ENCODE measurements at places on chromosomes 6 and 20. TPM values are rescaled to one million over a fixed set of nuclear protein-coding genes. Genes with fewer than 3 reads are reported as not detected.

- DNase-seq = no peak
Measured at GRCh38 chr6:152651986-152652385, 14.8 kb upstream of the SYNE1 start.

The TRIM15 gene
- total RNA-seq = not detected

DNA sequence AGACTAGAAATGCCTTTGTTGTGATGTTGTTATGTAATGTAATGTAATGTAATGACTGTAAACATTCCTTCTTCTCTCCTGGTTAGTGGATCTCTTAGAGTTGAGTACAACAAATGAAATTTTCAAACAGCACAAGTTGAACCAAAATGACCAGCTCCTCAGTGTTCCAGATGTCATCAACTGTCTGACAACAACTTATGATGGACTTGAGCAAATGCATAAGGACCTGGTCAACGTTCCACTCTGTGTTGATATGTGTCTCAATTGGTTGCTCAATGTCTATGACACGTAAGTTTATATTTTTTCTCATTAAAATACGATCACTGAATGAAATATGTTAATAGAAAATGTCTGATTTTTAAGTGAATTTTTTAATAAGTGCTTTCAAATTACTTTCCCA lies 496.7 kb downstream of the UTRN start:
- DNase-seq = no peak

DNA sequence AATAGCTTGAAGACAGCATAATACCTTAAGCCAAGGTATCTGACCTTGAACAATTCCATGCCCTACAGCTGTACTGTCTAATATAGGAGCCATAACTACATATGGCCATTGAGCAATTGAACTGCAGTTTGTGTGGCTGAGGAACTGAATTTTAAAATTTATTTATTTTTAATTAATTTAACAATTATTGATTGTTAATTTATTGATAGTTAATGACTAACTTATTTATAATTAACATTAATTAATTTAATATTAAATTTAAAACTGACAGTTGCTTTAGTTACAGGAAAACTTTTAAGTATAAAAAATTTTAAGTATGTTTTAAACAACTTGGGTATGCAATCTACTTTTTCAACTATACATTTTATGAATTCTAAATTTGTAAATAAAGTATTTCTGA lies 12.3 kb upstream of the MYB start:
- DNase-seq = no peak

The CLVS2 gene
- 0.03 TPM for total RNA-seq

DNA sequence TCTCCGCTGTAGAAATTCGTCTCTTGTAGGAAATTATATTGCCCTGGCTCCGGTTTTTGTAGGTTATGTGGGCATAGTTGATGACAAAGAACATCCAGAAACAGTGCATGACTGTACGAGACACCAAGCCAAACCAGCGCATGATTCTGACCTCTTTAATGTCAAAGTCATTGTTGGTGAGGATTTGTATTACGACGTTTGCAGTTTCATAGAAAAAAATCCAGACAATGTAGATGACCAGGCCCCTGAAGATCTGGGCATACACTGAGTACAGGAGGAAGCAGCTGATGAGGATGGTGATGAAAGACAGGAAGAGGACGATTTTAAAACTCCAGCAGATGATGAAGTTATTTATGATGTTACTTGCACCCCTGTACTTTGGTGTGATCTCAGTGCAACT lies 39.1 kb upstream of the TBC1D22B start:
- no peak for DNase-seq

DNA sequence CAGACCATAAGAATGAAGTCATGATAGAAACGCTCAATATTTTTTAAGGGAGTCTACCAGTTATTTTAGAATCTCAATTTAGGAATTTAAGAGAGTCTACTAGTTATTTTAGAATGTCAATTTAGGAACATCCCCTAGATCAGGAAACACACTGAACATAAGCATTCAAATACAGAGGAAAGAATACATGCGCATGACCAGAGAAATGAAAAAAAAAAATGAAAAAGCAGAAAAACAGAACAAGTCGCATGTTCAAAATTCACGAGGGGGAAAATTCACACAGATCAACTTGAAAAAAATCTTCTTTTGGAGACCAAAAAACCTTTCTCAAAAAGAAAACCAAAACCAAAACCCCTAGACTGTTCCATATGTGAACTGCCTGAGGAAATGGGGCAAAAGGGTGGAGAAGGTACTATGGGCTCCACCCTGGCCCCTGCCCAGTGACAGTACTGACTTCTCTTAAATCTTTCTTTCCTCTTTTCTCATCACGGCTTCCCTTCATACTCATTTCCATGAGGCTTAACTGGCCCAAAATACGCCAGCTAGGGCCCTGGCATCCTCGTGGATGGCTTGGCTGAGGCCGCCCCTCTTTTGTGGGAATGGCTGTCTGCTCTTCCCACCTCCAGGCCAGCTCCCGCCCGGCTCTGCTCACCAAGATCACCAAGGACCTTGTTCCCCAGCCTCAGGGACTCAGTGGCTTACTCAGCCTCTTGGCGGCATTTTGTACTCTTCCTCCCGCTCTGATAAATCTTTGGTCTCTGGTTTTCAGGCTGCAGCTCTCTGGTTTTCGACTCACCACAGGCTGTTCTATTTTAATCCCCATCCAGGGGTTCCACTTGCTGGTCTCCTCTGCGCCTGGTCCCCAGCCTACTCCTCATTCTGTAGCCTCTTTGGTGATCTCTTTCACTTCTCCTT lies 11.2 kb downstream of the ZBTB2 start:
- DNase-seq = no peak
